ENCODE measurements at places on chromosomes 7 and 10.

- DNase-seq: no peak
Observed at GRCh38 chr10:32189400-32190084, 133.3 kb upstream of the KIF5B start.

DNA sequence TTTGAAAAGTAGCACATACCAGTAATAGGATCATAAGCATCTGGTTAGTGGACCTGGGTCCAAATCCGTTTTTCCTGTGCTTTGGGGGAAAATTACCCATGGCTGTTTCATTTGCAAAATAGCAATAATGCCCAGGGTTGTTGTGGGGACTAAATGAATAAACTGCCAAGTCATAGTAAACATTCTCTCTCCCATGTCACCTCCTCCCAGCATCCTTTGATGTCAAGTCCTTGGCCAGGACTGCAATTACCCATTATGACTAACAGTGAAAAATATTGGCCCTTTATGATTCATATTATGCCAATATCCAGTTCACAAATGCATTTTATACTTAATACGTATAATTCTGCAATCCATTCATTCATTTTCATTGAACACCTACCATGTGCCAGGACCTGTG lies 23.0 kb downstream of the TOMM7 start:
- DNase-seq: no peak

- DNase-seq: no peak
Observed at GRCh38 chr7:99944497-99945070, 15.2 kb upstream of the GJC3 start.

DNA sequence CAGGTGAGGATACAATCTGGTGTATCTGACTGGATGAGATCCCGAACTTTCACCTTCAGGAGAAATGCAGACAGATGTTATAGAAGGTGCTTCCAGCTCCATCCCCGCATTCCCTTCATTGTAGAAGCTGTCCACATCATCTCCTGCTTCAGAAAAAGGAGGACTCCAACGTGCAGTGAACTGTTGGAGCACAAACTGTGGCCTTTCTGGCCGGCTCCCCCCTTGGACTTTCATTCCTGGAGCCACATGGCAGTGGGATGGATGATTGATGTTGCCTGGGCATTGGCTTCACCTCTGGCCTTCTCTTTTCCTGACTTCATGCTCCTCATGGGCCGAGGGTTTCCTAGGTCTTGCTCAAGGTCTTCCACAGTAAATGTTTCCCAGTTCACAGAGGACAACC lies 29.6 kb upstream of the ZNF273 start:
- no peak for DNase-seq

DNA sequence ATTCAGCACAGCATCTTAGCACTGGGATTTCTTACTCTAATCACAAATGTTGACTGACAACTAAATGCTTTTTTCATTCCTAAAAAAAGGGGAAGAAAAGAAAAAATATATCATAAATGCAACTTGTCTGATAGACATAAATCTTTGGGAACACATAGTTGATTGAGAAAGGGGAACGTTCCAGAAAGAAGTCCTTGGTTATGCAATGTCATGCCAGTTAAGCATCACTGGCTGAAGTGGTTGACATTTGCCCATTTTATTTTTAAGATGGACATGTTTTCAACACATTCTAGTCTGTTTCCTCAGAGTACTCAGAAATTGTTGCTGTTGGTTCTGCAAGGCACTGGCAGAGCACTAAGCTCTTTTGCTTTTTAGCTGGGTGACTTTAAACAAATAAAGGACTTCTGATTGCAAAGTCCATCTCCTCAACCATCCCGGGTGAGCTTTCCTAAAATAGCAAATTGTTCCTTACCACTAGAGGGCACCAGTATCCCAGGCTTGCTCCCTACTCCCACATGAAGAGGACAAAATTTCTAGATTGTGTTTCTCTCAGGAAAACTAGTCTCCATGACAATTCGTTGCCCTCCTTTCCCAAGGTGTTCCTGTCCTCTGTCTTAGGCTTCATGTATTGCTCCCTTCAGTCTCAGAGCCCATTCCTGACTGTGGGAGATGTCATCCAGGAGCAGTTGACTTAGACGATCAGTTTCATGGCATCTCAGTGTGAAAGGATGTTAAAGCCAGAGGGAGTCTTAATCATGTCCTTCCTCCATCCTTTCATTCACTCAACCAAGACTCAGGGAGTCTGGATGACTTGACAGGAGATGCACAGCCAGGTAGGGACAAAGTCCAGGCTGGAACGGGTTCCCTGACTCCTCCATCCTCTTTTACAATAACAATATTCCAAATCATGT lies 23.9 kb downstream of the OPALIN start:
- no peak for DNase-seq

DNA sequence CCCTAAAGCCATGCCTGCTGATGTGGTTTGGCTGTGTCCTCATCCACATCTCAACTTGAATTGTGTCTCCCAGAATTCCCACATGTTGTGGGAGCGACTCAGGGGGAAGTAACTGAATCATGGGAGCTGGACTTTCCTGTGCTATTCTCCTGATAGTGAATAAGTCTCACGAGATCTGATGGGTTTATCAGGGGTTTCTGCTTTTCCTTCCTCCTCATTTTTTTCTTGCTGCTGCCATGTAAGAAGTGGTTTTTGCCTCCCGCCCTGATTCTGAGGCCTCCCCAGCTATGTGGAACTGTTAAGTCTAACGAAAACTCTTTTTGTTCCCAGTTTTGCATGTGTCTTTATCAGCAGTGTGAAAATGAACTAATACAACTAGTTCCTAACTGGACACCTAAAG lies 11.8 kb downstream of the MACROH2A2 start:
- DNase-seq: no peak

- DNase-seq: no peak
Observed at GRCh38 chr7:157462840-157463239, 126.0 kb downstream of the DNAJB6 start.

GRCh38 chr7:12827920-12828319 lies 140.5 kb downstream of the ARL4A start:
- DNase-seq: no peak

GRCh38 chr10:73862011-73862410 lies 12.3 kb downstream of the CAMK2G start:
- DNase-seq: no peak

- DNase-seq: no peak
Observed at GRCh38 chr7:30062587-30062986, 34.4 kb downstream of the PLEKHA8 start.

DNA sequence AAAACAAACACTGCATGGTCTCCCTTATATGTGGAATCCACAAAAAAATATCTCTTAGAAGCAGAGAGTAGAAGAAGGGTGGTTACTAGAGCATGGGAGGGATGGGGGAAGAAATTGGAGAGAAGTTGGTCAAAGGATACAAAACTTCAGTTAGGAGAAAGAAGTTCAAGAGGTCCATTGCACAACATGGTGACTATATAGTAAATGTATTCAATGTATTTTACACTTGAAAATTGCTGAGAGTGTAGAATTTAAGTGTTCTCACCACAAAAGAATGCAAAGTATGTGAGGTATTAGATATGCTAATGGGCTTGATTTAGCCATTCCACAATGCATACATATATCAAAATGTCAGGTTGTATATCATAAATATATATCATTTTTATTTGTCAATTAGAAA lies 232.0 kb upstream of the CELF2 start:
- no peak for DNase-seq

DNA sequence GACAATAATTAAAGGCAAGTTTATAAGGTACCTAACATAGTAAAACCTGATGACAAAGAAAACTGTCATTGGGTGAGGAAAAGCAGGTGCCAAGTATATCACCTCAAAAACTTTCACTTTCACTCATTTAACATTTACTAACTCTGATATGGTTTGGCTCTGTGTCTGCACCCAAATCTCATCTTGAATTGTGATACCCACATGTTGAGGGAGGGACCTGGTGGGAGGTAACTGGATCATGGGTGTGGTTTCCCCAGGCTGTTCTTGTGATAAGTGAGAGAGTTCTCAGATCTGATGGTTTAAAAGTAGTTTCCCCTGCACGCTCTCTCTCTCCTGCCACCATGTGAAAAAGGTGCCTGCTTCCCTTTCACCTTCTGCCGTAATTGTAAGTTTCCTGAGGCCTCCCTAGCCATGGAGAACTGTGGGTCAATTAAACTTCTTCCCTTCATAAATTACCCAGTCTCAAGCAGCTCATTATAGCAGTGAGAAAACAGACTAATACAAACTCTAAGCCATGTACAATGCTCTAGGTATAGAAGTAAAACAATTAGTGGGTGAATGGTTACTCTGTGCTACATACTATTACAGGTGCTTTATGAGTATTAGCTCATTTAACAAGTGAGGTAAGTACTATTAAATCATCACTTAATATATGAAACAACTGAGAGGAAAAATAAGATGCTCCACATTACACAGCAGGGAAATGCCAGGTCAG lies 199.0 kb downstream of the CHCHD3 start:
- DNase-seq: no peak

- DNase-seq: no peak
Observed at GRCh38 chr10:118965096-118965495, 64.4 kb upstream of the NANOS1 start.

DNA sequence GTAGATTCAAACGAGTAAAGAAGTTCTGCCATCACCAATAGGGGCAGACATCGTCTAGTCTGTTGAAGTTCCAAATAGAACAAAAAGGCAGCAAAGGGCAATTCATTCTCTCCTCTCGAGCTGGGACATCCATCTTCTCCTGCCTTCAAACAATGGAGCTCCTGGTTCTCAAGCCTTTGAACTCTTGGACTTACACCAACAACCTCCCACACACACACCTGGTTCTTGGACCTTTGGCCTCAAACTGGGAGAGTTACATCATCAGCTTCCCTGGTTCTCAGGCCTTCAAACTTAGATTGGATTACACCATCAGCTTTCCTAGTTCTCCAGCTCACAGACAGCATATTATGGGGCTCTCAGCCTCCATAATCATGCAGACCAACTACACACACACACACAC lies 9.8 kb upstream of the GIMAP5 start:
- DNase-seq: no peak

GRCh38 chr10:31261511-31262311 lies 57.3 kb upstream of the ZEB1 start:
- no peak for DNase-seq

GRCh38 chr10:9230625-9231024 lies 1176.1 kb downstream of the GATA3 start:
- DNase-seq: no peak

- no peak for DNase-seq
Observed at GRCh38 chr7:12315049-12315448, 88.6 kb downstream of the VWDE start.

GRCh38 chr7:119397156-119397555 lies 875.8 kb upstream of the KCND2 start:
- DNase-seq: no peak

All from vagina (tissue), 2 donors.